ENCODE measurements at places on chromosomes 2 and 18. TPM values are rescaled to one million over a fixed set of nuclear protein-coding genes. Genes with fewer than 3 reads are reported as not detected.

GRCh38 chr18:23165271-23166068 lies 30.2 kb downstream of the CABLES1 start:
- no peak for DNase-seq

EVX2 gene
- total RNA-seq: not detected

- DNase-seq: no peak
Observed at GRCh38 chr2:234699456-234699855, 202.6 kb upstream of the ARL4C start.

GRCh38 chr2:216013080-216013909 lies at the start of gene MREG:
Gene MREG, minus strand, starts transcription at chr2:216013551. Its CDS starts 224 bp downstream, at chr2:216013327.
- peak; percentile 73 for DNase-seq

HSBP1L1 gene
- 18.1 TPM for total RNA-seq

Data from SJSA1 (cell line).